ENCODE measurements at places on chromosomes 3 and 15.

GRCh38 chr3:89184151-89184995 is 77.0 kb downstream of the EPHA3 start:
- no peak for DNase-seq

DNA sequence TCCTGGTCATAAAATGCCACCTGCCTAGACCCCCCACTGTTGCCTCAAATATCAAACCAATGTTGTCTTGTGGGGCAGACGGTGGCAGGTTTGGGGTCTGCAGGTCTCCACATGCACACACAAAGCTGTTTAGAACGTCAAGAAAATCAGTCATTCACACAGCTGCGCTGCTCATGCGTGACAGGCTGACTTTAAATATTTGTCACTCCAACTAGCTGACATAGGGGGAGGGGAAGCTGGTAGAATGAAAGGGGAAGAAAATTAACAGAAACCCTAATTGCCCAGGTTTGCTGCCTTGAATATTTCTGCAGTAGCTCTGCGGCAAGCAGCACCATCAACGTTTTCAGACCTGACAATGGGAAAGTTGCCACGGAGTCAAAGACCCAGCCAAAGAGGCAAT is 201.8 kb downstream of the ABHD5 start:
- DNase-seq: no peak

GRCh38 chr15:30073915-30074314 is 8.8 kb upstream of the GOLGA8J start:
- no peak for DNase-seq

DNA sequence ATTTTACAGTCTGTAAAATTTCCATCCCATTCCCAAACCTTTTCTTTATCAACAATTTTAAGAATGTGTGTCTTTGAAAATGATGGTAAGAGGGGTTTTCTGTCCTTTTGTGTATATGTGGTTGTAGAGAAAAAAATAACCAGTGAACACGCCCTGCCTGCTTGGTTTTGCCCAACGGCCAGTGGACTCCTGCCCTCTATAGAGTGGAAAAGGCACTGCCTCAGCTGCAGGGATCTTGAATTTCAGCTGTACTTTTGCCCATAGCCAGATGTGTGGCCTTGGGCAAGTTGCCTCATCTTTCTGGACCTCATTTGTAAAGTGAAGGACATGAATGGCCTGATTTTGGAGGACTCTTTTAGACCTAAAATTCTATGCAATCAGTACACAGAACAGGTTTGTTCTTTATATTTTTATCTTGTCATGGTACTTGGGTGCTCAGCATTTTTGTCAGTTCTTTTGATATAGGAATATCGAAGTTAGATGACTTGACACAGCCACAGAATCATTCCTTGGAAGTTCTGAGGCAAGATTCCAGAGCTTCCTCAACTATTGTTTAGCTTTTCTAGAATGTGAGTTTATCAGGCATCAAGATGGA is 81.0 kb downstream of the CLDN11 start:
- DNase-seq: no peak

DNA sequence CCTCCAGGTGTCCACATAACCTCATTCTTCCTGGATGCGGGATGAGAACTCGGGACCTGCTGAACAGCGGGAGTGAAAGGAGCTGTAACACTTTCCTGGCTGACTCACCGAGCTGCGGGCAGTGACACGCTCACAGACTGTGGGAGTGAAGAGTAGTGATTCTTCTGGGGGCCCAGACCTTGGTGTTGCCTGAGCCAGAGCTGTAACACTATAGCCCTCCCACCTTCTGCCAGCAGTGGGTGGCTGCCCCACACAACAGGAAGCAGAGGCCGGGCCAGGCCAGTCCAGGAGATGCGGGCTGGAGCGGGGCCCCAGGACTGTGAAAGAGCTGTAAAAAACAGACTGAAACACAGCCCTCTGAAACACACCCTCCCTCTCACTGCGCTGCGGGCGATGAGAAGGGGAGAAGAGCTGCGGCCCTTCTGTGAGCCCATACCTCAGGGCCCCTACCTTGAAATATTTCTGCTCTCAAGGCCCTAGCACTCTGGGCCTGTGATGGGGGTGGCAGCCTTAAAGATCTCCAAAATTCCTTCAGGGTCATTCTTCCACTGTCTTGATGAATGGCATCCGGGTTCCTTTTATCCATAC is 464.0 kb upstream of the CCDC54 start:
- no peak for DNase-seq

GRCh38 chr15:47541562-47541961 is 175.7 kb upstream of the SEMA6D start:
- no peak for DNase-seq

DNA sequence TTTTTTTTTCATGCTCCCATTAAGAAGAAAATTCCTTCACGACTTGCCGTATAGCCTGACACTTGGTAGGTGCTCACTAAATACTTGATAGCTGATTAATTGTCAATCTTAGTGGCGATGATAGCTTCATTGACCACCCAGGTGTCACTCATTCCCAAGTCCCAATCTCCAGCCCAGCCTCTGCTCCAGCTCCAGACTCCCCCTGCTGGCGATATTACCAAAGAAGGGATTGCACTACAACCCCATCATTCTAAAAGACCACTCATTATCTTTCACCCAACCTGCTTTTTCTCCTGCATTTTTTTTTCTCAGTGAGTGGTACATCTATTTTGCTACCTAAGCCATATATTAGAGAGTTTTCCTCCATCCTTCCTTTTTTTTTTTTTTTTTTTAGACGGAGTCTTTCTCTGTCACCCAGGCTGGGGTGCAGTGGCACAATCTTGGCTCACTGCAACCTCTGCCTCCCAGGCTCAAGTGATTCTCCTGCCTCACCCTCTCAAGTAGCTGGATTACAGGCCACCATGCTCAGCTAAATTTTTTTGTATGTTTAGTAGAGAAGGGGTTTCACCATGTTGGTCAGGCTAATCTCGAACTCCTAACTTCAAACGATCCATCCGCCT is 19.5 kb upstream of the COMMD2 start:
- DNase-seq: peak; percentile 10

DNA sequence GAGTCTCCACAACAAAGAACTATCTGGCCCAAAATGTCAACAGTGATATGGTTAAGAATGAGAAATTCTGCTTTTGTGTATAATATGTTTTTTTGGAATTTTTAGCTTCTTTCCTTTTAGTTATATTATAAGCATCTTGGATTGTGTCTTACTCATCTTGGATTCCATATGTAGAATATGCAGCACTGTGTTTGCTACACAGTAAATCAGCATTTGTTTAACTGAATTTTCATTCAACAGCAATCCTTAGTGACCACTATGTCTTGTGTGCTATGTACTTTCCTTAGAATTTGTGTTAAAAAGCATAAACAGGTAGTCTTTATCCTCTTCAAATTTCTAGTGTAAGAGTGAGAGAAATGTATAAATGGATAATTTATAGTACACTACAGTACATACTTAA is 18.2 kb upstream of the TMEM207 start:
- no peak for DNase-seq

DNA sequence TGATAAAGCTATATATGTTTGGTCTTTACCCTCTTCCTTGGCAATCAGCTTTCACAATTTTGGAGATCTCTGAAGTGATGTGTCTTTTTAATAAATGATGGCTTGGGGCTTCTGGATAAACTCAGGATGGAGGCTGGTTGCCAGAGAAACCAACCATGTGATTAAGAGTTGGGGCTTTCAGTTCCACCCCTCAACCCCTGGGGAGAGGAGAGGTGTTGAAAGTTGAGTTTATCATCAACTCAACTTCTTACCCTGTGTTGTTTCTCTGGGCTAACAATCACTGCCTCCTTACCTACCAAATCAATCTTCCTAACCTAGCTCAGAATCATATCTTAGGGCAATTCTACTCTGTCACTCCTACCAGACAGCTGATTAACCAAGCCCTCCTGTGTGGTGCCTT is 735.8 kb downstream of the ZPLD1 start:
- DNase-seq: no peak

DNA sequence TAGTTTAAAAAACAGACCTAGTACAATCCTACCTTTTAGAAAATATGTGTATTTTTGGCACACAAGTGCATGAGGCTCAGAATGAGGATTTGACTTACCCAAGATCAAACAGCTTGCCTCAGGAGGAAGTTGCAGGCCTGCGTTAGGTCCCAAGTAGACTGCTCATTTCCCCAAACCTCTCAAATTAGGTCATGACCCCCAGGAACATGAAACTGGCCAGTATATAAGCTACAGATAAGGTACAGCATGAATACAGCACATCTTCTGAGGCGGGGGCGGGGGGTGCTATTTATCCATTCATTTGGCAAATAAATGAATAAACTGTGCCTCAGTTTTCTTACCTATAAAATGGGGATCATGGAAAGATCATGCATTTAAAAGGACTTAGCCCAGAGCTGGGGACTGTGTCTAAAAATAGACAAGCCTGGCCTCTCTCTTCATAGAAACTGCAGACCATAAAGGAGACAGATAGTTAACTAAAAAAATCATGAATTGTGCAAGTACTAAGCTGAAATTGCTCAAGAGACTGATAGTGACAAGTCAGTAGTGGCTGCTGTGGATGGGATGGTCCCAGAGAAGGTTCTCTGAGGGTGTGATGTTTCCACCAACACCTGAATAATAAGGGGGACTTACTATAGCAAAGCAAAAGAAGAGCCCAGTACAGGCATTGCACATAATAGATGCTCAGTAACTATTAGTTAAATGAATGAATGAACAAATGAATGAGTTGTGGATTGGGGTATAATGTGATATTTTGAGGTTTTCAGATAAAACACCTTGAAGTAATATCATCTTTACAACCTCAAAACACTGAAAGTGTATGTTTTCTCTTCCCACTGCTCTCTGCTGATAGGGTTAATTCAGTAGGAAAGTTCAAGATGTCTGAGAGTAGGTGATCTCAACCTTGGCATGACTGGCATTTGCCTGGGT is 258.5 kb upstream of the PROK2 start:
- no peak for DNase-seq

- DNase-seq: no peak
Observed at GRCh38 chr15:49815950-49816349, 195.1 kb downstream of the DTWD1 start.

GRCh38 chr3:71232175-71232679 is 351.3 kb downstream of the FOXP1 start:
- no peak for DNase-seq

- DNase-seq: no peak
Observed at GRCh38 chr15:22918056-22918455, 62.1 kb downstream of the CYFIP1 start.

All from T follicular helper cell (primary cell).